Esophagus squamous epithelium (tissue), 5 donors: ENCODE measurements at places on chromosomes 3 and 15.

GRCh38 chr15:38878026-38878425 lies 313.4 kb upstream of the RASGRP1 start:
- no peak for DNase-seq

DNA sequence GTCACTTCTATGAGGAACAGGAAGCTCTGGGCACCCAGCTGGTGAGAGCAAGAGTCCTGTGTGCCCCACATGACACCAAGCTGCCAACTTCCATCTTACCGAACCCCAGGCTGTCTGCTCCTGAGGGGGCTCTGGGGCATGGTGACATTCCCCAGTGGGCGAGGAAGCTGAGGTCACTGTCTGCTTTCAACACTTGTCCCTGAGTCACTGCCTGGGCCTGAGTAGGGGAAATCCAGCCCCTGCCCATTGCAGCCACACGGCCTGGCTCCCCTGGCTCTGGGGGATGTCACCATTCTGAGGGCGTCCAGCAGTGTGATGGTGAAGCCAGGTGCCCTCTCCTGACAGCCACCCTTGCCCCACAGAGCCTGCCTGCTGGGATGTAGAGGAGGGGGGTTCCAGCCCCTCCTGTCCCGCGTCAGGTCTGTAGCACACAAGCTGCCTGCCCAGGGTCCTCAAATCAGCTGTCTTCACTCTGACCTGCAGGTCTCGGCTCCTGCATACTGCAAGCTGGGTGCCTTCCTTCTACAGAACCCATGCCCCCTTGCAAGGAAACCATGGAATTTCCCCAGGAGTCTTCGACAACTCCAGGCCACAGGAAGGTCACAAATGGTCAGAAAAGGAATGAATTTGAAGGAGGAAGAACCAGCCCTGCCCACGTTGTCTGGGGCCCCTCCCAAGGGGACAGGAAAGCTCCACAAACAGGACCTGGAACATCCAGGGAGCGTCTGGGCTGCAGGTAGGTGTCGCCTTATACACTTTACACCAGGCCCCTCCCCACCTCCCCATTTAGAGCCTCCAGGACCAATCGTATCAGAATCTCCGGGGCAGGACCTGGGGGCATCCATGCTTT lies 69.9 kb upstream of the GATM start:
- no peak for DNase-seq

- DNase-seq: no peak
Observed at GRCh38 chr3:59607656-59608055, 557.8 kb upstream of the CFAP20DC start.

DNA sequence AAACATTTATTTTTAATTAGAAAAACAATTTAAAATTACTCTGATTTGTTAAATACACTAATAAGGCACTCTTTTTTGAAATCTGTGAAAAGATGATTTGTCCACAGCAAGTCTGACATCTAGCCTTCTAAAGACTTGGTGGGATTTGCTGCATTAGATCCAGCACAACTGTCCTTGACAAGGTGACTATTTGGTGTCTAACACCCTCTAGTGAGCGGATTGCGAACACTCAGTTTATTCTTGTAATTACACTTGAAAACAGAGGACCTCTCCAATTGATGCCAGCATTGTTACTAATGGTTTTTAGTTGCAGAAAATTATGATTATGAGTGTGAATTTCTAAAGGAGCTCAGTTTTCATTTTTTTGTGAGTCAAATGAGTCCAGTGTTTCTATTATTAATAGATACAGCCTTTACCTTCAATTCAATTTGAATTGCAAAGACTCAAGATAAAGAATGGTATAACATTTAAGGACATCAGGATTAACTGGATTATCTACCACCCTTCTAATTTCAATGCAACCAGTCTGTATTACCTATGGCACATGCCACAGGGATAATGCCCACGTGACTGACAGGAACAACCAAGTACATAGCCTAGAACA lies 29.7 kb upstream of the STRIT1 start:
- no peak for DNase-seq

DNA sequence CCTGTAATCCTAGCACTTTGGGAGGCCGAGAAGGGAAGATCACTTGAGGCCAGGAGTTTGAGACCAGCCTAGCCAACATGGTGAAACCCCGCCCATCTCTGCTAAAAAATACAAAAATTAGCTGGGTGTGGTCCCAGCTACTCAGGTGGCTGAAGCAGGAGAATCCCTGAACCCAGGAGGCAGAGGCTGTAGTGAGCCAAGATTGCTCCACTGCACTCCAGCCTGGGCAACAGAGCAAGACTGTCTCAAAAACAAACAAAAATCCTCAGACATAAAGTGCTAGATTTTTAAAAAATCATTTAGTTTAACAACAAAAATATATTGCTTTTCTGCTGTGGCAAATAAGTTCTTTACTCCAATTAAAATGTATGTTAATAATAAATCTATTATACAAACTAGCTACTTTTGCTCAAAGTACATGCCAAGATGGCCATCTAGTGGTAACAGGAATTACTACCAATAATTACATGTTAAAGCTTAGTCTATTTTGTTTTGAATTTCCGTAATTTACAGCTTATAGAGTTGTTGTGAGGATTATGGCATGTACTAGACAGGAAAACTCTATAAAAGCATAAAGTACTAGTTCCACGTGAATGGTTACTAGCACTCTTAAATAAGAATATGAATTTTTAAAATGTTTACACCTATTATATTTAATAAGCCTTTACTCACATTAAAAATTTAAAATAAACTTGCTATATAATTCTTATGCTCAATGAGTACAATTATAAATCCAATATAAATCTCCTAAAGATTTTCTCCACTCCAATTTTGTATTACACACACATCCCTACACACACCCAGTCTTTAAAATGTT lies 39.0 kb downstream of the GABPB1 start:
- no peak for DNase-seq

- DNase-seq: no peak
Observed at GRCh38 chr3:38032328-38032865, 3.0 kb upstream of the PLCD1 start.

GRCh38 chr15:66878761-66879160 lies 176.7 kb downstream of the SMAD6 start:
- DNase-seq: no peak

GRCh38 chr15:44713006-44713966 lies 2.0 kb downstream of the B2M start:
- no peak for DNase-seq
